Activated CD4-positive, alpha-beta T cell treated with anti-CD3 and anti-CD28 coated beads, Interleukin-2, amount 10 ng/mL, durations not matched to agents 7 days and 5 days (primary cell): ENCODE measurements at places on chromosomes 16 and 17. TPM values are rescaled to one million over a fixed set of nuclear protein-coding genes. Genes with fewer than 3 reads are reported as not detected.

Gene ADGRG1
- total RNA-seq: 2.2 TPM

Gene SOST
- not detected for total RNA-seq

Gene XPO6
- total RNA-seq: 237 TPM

Gene ZG16
- total RNA-seq: not detected

Gene MCRIP1
- total RNA-seq: 45.7 TPM

Gene HYDIN
- not detected for total RNA-seq

Gene USP36
- total RNA-seq: 92.9 TPM

Gene VTN
- 0.12 TPM for total RNA-seq

Gene PPL
- total RNA-seq: not detected

Gene CHST5
- 0.06 TPM for total RNA-seq

Gene RUNDC3A
- 0.10 TPM for total RNA-seq

Gene LIMD2
- total RNA-seq: 433 TPM

Gene CDH3
- total RNA-seq: not detected

Gene CCDC78
- total RNA-seq: 1.6 TPM

Gene DLX4
- 0.17 TPM for total RNA-seq

Gene PDE6G
- 24.7 TPM for total RNA-seq

Gene PRAC2
- total RNA-seq: not detected

Gene ENPP7
- total RNA-seq: not detected

Gene KRT36
- not detected for total RNA-seq

Gene BRD7
- 105 TPM for total RNA-seq

Gene DHRS7C
- total RNA-seq: not detected

Gene CES5A
- total RNA-seq: not detected

Gene SULT1A1
- 11.1 TPM for total RNA-seq

Gene BCL6B
- total RNA-seq: 0.40 TPM

Gene HOXB5
- total RNA-seq: not detected

Gene KRT34
- not detected for total RNA-seq

Gene CENPT
- total RNA-seq: 62.1 TPM

Gene NEUROD2
- not detected for total RNA-seq

Gene SPATA20
- 3.9 TPM for total RNA-seq

Gene PPP1R1B
- total RNA-seq: not detected

Gene CD300LG
- total RNA-seq: not detected

Gene NTN3
- total RNA-seq: not detected

Gene ABHD15
- 16.9 TPM for total RNA-seq

Gene ATP2A1
- total RNA-seq: 1.3 TPM

Gene TEKT5
- total RNA-seq: not detected

Gene KRT28
- not detected for total RNA-seq

Gene KREMEN2
- total RNA-seq: not detected

Gene IL17C
- total RNA-seq: 0.20 TPM

Gene RGS9
- 6.3 TPM for total RNA-seq

Gene ZSWIM7
- 13.3 TPM for total RNA-seq

Gene KCNG4
- total RNA-seq: not detected

Gene TP53TG3B
- total RNA-seq: not detected

Gene KRTAP3-2
- total RNA-seq: not detected

Gene KRT24
- not detected for total RNA-seq

Gene CPHXL2
- total RNA-seq: not detected

Gene FOXF1
- not detected for total RNA-seq
